ENCODE measurements at places on chromosomes 16 and 17.
A peak's percentile ranks its signal among the peaks of the same experiment; 100 is the strongest.

- no peak for DNase-seq
Measured at GRCh38 chr16:4212934-4213296, 29.0 kb downstream of the SRL start.

DNA sequence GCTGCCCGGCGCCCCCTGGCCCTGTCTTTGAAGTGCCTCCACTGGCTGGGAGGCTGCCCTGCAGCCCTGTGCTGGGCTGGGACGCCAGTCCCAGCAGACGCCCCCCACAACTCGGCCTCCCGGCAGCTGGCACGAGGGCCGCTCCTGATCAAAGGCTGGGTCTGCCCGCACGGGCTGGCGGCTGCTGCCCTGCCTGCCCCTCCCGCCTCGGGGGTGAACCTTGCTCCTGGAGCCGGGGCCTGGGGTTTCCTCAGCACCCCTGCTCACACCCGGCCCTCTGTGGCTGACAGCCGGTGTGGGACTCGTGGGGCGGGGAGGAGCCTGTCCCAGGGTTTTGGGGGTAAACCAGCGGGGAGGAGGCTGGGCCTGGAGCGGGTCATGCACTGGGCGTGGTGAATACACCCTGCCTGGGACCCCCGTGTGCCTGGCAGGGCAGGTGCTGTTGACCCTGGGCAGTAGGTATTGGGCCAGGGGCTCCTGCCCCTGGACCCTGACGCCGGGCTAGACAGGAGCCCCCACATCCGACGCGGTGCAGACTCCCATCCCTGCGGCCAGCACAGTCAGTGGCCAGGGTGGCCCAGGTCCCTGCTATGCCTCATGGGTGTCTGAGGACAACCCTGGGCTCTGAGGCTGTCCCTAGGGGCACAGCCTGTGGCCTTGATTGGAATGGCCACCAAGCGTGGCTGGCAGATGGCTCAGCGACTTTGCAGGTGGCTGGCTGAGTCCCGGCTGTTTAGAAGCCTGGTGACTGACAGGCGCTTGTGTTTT is 21.7 kb downstream of the CENPX start:
- DNase-seq, result no peak

GRCh38 chr17:9470171-9470570 is 105.4 kb downstream of the STX8 start:
- peak; percentile 43 for DNase-seq

- DNase-seq, result no peak
Measured at GRCh38 chr17:76268991-76269981, 4.1 kb downstream of the UBALD2 start.

GRCh38 chr16:50310308-50311133 is 44.2 kb downstream of the ADCY7 start:
- no peak for DNase-seq

GRCh38 chr17:46903762-46904672 is 18.9 kb upstream of the GOSR2 start:
- no peak for DNase-seq

- no peak for DNase-seq
Measured at GRCh38 chr17:77579131-77579530, 379.4 kb upstream of the TNRC6C start.

DNA sequence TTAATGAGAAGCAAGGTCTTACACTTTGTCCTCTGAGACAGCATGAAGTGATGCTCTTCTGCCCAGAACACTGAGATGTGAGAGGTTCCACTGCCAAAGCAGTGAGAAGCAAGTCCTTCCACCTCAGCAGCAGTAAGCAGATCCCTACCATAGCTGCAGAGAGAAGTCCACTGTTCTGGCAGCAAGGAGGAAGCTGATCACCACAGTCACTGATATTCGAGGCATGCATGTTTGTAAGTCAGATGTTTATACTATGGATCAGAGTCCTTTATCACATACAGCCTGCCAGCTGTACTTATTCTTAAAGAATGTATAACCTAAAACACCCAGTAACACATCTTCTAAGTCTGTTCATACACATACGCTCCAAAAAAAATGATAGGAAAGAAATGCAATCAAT is 18.2 kb upstream of the METTL2A start:
- DNase-seq, result no peak

- DNase-seq, result no peak
Measured at GRCh38 chr17:57593739-57594462, 151.2 kb downstream of the CCDC182 start.

DNA sequence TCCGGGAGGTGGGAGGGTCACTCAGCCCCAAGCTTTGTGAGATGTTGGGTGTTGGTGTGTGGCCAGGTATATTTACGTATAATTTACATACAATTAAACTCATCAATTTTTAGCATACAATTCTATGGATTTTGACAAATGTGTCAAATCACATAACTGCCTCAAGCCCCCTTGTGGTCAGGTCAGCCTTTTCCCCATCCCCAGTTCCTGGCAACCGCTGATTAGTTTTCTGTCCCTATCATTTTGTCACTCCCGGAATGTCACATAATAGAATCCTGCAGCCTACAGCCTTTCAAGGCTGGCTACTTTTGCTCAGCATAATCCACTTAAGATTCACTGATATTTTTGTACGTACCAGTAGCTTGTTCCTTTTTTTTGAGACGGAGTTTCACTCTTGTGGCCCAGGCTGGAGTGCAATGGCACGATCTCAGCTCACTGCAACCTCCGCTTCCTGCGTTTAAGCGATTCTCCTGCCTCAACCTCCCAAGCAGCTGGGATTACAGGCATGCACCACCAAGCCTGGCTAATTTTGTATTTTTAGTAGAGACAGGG is 19.3 kb upstream of the RAI1 start:
- no peak for DNase-seq

- DNase-seq, result no peak
Measured at GRCh38 chr17:6505425-6506142, 50.8 kb downstream of the PITPNM3 start.

DNA sequence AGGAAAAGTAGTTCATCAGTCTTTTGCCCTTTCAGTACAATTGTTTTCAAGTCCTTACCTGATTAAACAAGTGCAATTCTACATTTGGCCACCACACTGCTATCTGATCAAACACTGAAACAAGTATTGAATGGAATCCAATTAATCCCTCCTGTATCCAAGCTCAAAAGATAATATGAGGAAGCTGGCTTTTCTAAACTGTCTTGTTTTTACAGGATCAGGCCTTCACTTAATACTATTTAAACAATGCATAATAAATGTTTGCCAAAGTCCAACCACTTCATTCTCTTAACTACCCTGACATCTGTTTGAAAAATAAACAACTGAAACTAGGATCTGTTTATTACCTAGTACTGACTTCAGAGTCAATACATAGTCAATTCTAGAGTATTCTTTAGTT is 131.6 kb downstream of the MRTFB start:
- no peak for DNase-seq

- DNase-seq, result no peak
Measured at GRCh38 chr17:43125967-43126910, 1.1 kb upstream of the BRCA1 start.

DNA sequence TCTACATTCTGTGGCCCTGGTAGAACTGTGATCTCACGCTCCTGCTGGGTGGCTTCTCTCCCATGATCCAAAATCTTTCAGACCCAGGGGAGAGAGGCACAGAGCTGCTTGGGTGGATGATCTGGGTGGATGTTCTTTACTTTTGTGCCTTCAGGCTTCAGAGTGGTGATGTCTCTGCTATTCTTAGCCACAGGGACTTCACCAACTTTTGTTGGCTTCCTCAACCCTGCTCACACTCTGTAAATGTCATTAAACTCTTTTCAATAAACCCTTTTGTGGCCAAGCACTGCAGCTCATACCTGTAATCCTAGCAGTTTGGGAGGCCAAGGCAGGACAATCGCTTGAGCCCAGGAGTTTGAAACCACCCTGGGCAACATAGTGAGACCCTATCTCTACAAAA is 7.6 kb downstream of the CLEC10A start:
- no peak for DNase-seq

DNA sequence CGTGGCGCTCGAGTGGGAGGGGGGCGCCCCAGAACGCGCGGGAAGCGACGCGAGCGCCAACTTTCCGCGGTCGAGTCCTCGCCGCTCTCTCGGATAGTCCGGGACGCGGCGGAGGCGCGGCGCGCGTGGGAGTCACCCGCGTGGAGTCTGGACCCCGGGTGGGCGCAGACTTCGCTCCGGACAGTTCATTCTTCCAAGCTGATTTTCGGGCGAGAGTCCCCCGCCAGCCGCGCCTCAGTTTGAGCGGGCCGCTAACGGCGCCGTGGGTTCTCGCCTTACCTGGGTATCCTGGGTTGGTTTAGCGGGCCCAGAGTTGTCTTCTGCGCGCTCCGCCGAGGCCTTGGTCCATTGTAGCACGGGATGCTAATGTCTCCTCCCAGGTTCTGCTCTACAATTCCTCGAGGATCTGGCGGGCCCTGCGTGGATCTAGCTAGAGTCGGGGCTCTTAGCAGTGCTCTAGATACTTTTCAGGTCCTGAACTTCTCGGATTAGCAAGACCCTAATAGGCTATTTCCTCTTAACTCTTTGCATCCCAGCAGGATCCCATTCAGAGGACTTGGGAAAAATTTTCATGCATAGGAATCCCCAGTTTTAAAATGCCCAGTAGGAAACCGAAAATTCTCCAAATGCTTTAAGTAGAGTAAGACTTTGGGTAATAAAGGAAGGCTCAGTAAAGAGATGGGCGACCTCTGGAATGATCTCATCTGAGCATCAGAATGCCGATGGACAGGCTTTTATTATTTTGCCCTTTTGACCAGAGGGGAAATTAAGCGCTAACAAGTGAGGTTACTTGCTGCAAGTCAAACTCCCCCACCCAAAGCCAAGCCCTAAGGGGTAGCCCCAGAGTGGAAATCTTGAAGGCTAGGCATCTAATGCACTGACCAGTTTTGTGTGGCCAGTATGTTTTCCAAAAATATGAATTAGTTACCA is 537 bp upstream of the GJC1 start:
- DNase-seq, result no peak

DNA sequence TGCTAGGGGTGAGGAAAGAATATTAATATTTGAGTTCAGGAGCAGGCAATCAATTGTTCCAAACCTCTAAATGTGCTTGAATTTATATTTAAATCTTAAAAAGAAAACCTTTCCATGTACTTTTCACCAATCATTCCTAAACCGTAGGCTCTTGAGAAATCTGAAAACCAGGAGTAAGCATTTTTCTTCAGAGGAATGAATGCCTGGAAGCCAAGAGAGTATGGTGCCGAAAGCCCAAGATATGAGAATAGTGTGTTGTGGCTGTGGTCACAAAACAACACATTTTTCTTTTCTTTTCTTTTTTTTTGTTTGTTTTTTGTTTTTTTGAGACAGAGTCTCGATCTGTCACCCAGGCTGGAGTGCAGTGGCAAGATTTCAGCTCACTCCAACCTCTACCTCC is 37.6 kb downstream of the TEX2 start:
- DNase-seq, result no peak

GRCh38 chr16:29318037-29318436 is 88.5 kb downstream of the NPIPB11 start:
- DNase-seq, result no peak

DNA sequence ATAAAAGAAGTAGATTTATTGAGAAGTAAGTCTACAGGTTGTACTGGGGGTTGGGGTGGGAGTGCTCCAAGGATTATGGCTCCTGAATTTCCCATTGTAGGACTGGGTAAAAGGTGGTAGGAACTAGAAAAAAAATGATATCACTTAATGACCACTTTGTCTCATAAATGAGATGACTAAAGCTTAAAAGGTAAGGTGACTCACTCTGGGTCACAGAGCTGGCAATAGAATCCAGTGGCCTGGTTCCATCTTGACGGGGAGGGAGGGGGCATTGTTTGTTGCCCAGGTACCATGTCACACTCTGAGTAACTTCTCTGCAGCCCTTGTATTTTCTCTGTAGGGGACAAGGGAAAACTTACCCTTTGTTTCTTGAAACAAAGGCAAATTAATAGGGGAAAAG is 126.1 kb downstream of the PITPNC1 start:
- no peak for DNase-seq

DNA sequence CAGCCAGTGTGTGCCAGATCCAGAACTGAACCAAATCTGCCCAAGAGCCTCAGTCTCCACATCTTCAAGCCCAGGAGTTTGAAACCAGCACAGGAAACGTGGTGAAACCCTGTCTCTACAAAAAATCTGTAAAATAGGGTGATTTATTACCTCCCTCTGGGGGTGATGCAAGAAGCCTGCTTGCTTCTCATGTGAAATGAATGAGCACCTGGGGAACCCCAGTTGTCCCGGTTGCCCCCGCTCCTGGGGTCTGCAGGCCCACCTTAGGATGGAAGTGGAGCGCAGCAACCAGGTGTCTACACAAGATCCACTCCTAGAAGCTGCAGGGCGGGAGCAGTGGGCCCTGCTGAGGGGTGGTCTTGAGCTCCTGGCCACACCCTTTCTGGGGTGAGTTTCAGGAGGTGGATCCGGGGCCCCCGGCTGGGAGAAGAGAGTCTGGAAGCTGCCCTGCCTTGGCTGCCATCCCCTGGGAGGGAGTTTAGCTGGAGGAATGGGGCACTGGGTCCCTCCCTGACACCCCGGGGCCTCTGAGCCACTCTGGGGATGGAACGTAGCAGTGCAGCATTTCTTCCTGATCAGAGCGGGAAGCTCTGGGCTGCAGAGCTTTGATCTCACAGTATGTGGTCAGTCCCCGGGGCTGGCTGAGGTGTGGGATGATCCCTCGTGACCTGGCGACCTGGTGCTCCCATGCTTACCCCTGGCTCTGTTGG is 117.8 kb downstream of the RAB11FIP4 start:
- DNase-seq, result peak; percentile 20

- DNase-seq, result no peak
Measured at GRCh38 chr17:520447-521182, 168.0 kb upstream of the RPH3AL start.

- no peak for DNase-seq
Measured at GRCh38 chr17:22695228-22695619, 1002.9 kb downstream of the KCNJ18 start.

- DNase-seq, result no peak
Measured at GRCh38 chr16:89242795-89243200, 25.3 kb downstream of the ZNF778 start.

DNA sequence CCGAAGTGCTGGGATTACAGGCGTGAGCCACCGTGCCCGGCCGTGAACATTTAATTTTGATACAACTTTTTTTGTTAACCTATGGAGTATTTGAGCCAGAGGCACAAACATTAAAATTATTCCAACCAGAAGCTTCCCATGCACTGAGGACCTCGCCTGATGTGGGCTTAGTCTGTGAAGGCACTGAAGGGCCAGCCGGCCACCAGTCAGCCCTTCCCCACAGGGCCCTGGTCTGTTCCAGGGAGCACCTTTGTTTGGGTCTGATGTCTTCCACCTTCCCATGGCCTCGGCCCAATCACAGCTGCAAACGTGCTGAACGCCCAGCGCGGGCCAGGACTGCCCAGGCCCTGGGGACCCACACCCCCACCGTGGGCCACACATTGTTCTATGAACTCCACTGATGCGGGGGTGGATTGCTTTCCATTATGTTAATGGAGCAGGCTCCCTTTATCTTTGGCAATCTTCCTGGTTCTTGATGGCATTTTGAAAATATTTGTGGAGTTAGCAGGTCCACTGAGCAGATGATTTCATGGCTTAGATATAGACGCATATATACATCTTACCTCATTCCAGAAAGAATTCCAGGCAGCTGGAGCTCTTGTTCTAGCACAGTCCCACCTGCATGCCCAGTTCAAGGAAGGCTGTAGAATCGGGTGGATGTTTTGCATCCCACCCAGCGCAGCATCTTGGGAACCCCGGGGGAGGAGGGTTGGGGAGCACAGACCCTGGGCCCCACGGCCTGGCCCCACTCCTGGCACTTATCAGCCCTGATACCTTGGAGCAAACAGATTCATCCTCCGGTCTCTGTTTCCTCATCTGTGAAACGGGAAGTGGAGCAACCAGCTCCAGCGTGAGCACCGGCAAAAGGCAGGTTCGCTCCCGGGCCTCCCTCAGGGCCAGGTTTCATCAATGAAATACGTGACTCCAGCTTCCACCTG is 14.5 kb downstream of the SPIRE2 start:
- no peak for DNase-seq
